Placental pericyte (primary cell): ENCODE measurements at places on chromosomes 16 and 17. TPM values are rescaled to one million over a fixed set of nuclear protein-coding genes. Genes with fewer than 3 reads are reported as not detected.

The STAC2 gene
- not detected in 2 replicates for total RNA-seq

The SLC12A3 gene
- total RNA-seq: not detected in 2 replicates

The CKLF gene
- total RNA-seq: 24.9 and 54.5 TPM in 2 replicates

The TMEM114 gene
- not detected in 2 replicates for total RNA-seq

The CHST4 gene
- not detected in 2 replicates for total RNA-seq

The TNK1 gene
- 0.22 TPM in 1 of 2 replicates, not detected in the other for total RNA-seq

The DLX3 gene
- total RNA-seq: not detected in 2 replicates

The TMEM238L gene
- not detected in 2 replicates for total RNA-seq

The CA5A gene
- not detected in 2 replicates for total RNA-seq

The SPATA22 gene
- total RNA-seq: 0.14 and 0.22 TPM in 2 replicates

The HEATR9 gene
- not detected in 2 replicates for total RNA-seq

The CNTNAP4 gene
- not detected in 2 replicates for total RNA-seq

The PHOSPHO1 gene
- total RNA-seq: 0.66 and 1.3 TPM in 2 replicates

The RHBDL3 gene
- total RNA-seq: under 0.01 TPM in 1 of 2 replicates, not detected in the other

The YPEL2 gene
- total RNA-seq: 5.9 and 18.2 TPM in 2 replicates

The WSCD1 gene
- total RNA-seq: 0.14 and 1.8 TPM in 2 replicates

The MAFG gene
- total RNA-seq: 31.6 and 48.1 TPM in 2 replicates

The SLFN12 gene
- total RNA-seq: 6.3 and 20.3 TPM in 2 replicates

The AOC2 gene
- total RNA-seq: 0.44 and 0.72 TPM in 2 replicates

The MILR1 gene
- total RNA-seq: 10.7 and 21.6 TPM in 2 replicates

The DNASE1L2 gene
- 0.86 and 1.1 TPM in 2 replicates for total RNA-seq

The MRPL12 gene
- 14.4 and 23.9 TPM in 2 replicates for total RNA-seq

The ANKRD40CL gene
- total RNA-seq: not detected in 2 replicates

The BAHCC1 gene
- 4.6 and 8.0 TPM in 2 replicates for total RNA-seq

The RRN3 gene
- total RNA-seq: 38.7 and 39.4 TPM in 2 replicates

The TBC1D3K gene
- total RNA-seq: not detected in 2 replicates

The BLTP2 gene
- 103 and 183 TPM in 2 replicates for total RNA-seq

The USP43 gene
- total RNA-seq: 0.43 and 0.44 TPM in 2 replicates

The SHISA6 gene
- not detected in 2 replicates for total RNA-seq

The CLDN9 gene
- not detected in 2 replicates for total RNA-seq

The NPIPB12 gene
- 10.7 and 22.8 TPM in 2 replicates for total RNA-seq

The SLC7A5 gene
- total RNA-seq: 89.9 and 93.4 TPM in 2 replicates

The SLFN14 gene
- total RNA-seq: not detected in 2 replicates

The VTN gene
- 0.43 and 149 TPM in 2 replicates for total RNA-seq

The CLEC19A gene
- not detected in 2 replicates for total RNA-seq

The COIL gene
- 11.6 and 18.2 TPM in 2 replicates for total RNA-seq
